ENCODE measurements at places on chromosomes 6 and 20.
A peak's percentile ranks its signal among the peaks of the same experiment; 100 is the strongest.

DNA sequence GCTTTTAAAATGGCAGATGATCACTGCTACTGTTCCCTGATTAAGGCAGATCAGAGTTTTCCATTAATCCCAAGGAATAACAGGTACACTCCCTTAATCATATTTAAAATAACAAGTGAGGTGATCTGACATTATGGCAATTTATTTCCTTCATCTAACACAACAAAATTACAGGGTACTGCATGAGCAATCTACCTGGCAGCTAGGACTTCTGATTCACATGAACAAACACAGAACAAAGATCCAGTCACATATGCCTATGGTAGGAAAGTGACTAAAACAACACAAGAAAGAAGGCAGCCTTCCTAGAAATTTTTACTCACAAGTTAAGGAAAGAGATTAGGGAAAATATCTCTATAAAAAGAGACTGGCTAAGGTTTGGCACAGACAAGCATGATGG lies 33.2 kb downstream of the MAP7 start:
- DNase-seq = no peak

- no peak for DNase-seq
Observed at GRCh38 chr6:43762966-43763695, 6.9 kb upstream of the VEGFA start.

DNA sequence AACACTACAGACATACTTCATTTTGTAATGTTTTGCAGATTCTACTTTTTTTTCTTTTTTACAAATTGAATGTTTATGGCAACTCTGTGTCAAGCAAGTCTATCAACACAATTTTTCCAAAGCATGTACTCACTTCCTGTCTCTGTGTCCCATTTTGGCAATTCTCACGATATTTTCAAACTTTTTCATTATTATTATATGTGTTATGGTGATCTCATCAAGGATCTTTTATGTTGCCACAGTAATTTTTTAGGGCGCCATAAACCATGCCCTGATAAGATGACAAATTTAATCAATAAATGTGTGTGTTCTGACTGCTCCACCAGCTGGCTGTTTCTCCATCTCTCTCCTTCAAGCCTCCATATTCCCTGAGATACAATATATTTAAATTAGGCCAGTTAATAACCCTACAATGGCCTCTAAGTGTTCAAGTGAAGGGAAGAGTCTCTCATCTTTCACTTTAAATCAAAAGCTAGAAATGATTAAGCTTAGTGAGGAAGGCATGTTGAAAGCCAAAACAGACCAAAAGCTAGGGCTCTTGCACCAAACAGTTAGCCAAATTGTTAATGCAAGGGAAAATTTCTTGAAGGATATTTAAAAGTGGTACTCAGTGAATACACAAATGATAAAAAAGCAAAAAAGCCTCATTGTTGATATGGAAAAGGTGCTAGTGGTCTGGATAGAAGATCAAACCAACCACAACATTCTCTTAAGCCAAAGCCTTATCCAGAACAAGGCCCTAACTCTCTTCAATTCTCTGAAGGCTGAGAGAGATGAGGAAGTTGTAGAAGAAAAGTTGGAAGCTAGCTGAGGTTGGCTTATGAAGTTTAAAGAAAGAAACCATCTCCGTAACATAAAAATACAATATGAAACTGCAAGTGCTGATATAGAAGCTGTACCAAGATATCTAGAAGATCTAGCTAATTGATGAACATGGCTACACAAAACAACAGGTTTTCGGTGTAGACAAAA lies 194.4 kb upstream of the TAB2 start:
- DNase-seq = no peak

DNA sequence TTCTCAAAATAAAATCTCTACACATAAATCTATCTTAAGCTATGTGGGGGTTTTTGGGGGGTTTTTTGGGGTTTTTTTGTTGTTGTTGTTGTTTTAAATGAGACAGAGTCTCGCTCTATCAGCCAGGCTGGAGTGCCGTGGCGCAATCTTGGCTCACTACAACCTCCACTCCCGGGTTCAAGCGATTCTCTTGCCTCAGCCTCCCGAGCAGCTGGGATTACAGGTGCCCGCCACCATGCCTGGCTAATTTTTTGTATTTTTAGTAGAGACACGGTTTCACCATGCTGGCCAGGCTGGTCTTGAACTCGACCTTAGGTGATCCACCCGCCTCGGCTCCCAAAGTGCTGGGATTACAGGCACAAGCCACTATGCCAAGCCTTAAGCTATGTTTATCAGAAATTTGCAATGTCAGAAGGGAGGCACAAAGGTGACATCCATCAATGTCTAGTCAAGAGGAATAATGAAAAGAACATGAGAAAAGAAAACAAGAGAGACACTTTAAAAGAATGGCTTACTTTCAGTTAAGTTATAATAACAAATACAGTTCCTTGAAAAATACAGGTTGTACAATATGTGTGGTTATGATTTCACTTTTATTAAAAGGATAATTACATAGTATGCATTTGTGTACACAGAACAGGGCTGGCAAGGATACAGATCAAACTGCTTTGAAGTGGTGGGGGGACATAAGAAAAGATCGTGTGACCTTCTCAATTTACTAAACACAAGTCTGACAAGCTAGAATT lies 28.6 kb downstream of the SLC23A2 start:
- no peak for DNase-seq

GRCh38 chr20:164618-165017 lies 7.4 kb downstream of the DEFB127 start:
- no peak for DNase-seq

DNA sequence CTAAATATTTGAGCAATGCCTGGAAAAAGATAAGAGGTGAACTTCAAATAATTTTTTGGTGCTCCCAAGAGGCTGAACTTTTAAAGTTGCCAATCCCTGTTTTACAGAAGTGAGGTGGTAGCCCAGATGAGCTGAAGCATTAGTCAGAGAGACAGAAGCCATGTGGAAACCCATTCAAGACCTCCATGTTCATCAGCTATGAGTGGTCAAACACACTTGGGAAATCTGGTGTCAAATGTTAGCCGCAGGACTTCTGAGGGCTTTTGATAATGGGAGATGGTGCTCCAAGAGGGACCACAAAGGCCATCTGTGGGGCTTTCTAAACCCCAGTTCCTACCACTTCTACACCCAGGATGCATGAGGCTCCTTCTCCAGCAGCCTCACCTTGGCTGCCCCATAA lies 77.5 kb upstream of the MRPS10 start:
- DNase-seq = no peak

- no peak for DNase-seq
Observed at GRCh38 chr6:156336089-156336488, 441.1 kb upstream of the ARID1B start.

DNA sequence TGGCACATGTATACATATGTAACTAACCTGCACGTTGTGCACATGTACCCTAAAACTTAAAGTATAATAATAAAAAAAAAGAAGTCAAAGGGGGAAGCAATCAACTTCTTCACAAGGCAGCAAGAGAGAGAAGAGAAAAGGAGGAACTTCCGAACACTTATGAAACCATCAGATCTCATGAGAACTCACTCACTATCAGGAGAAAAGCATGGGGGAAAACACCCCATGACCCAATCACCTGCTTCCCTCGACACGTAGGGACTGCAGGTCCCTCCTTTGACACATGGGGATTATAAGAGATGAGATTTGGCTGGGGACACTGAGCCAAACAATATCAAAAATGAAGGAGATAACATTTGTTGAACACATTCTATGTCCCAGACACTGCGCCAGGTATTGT lies 94.8 kb upstream of the PHACTR1 start:
- no peak for DNase-seq

- no peak for DNase-seq
Observed at GRCh38 chr6:73525546-73526330, 4.9 kb upstream of the EEF1A1 start.

- DNase-seq = no peak
Observed at GRCh38 chr6:132298344-132298949, 102.8 kb downstream of the MOXD1 start.

DNA sequence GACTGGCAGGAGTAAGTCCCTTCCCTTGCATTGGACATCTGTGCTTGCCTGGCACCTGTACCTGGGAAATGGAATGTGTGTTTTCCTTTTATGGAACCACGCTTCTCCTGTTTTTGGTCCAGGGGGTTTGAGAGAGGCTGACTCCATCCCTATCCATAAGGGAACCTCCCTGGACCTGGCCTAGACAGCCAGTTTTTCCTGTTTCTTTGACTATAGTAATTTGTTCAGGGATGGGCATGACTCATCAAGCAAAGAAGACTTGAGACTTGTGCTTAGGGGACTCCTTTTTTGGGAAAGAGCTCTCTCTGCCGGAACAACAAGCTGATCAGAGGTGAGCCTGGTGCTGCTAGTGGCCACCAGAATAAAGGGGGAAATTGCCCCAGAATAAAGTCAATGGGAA lies 393.8 kb downstream of the CDH26 start:
- DNase-seq = no peak

GRCh38 chr6:106894978-106895702 lies 79.4 kb downstream of the CD24 start:
- no peak for DNase-seq

DNA sequence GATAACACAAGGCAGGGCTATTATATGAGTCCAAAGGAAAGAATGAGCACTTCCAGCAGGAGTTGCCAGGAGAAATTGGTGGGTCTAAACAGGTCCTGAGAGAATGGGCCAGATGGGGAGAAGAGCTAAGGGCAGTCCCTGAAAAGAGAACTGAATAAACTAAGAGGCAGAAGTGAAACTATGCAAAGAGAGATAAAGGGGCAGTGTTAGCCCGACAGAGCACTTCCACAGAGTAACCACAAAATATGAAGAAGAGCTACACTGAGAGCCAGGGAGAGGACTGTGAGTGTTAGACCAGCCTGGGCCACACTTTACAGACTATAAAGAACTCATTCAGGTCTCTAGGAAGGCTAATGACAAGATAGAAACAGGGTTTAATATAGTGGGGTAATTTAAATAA lies 43.8 kb downstream of the RALGAPA2 start:
- no peak for DNase-seq

GRCh38 chr6:16754876-16755275 lies 6.4 kb downstream of the ATXN1 start:
- DNase-seq = no peak

DNA sequence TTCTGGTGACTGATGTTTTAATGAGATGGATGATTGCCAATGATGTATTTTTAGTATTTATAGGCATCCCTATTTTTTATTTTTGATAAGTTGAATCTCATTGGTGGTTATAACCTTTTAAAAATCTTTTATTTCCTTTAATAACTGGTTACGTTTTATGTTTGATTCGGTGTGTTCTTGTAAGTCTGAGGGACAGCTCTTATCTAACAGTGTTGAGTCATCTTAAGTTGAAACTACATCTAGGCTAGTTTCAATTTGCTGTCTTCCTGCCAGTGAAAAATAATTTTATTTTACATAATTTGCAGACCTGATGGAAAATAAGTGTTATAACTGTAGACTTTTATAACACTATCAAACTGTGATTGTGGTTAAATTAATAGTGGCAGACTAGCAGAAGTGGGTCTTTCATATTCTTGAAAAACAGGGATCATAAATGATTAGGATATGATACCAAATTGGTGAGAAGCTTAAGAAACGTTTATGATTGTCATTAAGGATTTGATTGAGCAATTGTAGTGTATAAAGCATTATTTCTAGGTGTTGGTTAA lies 4.6 kb downstream of the AFDN start:
- DNase-seq = no peak

DNA sequence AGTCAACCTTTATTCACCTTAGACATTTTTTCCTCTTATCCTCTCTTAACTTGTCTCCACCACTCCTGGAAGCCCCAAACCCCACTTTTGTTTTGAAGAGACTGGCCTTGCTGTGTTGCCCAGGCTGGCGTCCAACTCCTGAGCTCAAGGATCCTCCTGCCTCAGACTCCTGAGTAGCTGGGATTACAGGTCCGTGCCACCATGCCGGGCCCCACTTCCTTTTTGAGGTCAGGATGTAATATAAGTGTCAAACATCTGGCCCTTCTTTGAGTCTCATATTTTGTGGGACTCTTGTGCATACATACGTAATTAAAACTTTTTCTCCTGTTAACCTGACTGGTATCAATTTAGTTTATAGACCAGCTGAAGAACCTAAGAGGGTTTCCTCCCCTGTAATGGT lies 1.4 kb upstream of the CDK19 start:
- no peak for DNase-seq

DNA sequence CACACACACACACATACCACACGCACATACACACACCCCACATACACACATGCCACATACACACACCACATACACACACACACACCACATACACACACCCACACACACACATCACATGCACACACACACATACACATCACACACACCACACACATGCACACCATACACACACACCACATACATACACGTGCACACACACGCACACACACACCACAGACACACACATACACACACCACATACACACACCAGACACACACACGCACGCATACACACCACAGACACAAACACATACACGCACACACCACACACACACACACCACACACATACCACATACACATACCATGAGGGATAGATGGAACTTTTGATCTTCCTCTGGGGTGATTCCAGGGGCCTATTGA lies 90.2 kb downstream of the DLGAP4 start:
- DNase-seq = no peak

DNA sequence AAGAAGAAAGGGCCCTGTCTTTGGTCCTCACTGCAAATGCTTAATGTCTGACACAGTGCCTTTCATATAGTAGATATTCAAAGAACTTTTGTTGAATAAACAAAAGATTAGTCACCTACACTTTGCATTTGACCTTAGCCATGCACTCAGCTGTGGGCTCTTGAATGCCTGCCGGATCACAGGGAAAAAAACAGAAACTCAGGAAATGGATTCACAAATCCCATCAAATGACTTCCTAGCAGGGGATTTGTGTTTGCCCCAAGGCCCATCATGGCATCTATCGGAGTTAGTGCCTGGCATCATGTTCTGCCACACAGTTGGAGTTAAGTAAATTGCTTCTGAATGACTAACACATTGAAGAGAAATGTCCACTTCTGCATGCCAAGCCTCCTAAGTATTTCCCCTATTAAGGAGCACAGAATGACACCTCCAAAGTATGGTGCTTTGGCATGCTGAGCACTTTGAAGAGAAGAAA lies 72.3 kb upstream of the DST start:
- no peak for DNase-seq

GRCh38 chr6:90460051-90460450 lies 126.8 kb downstream of the MAP3K7 start:
- no peak for DNase-seq

- no peak for DNase-seq
Observed at GRCh38 chr6:52503851-52504781, 72.7 kb downstream of the TRAM2 start.

- peak; percentile 90 for DNase-seq
Observed at GRCh38 chr6:39302669-39303424, 11.4 kb downstream of the KCNK17 start.

GRCh38 chr20:17584689-17585088 lies 14.8 kb downstream of the DSTN start:
- DNase-seq = no peak

DNA sequence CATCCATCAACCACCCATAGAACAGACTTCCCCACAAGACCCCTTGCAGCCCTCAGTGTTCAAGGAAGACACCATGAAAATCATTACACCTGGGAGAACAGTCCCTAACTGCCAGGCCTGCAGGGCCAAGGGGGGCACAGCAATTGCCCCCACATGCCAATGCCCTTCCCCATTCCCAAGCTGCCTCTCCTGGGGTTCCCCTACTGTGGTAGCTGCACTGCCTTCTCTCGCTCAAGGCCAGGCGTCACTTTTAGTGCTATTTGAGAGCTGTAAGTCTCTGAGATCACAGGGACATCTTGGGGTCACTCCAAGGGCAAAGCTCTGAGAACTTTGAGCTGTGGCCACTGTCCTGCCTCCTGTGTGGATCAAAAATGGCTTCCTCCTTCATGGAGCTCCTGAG lies 6.0 kb upstream of the ACSS1 start:
- DNase-seq = no peak

GRCh38 chr6:136103763-136104311 lies 146.3 kb downstream of the MTFR2 start:
- no peak for DNase-seq
